ENCODE measurements at places on chromosomes 3 and 15. TPM values are rescaled to one million over a fixed set of nuclear protein-coding genes. Genes with fewer than 3 reads are reported as not detected.

AP3B2 gene
- 0.17 TPM for total RNA-seq

DNA sequence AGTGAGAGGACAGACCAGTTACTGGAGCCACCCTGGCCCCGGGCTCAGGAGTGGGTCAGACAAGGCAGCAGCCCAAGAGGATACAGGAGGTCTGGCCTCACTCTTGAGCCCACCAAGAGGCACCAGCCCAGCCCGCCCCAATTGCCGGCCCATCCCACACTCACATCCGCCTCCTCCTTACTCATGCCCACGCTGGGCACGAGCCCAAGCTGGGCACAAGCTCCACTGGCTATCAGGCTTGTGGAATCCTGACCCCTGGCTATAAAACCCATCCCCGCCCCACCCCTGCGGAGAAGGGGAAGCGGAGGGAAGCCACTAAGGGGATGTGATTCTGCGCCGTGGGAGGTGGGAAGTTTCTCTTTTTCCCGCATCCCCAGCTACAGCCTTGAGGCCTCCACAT is 25.9 kb downstream of the ADCY5 start:
- DNase-seq = no peak

CD200 gene
- total RNA-seq = 0.17 TPM

DNA sequence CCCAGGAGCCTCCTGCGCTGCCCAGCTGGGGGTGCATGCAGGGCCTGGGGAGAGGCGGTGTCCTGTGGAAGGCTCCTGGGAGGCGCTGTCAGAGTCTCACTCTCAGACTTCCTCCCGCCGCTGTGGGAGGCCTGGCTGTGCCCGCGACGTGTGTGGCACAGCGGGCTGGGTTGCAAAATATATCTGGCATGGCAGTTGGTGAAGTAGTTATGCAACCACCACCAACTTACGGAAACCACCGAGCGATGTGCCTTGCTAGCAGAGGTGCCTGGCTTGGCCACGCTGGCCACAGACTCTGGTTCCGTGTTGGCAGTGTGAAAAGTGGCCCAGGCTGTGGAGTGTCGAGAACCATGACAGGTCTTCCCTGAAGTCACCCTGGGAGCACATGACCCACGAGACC is 30.6 kb upstream of the GATA2 start:
- no peak for DNase-seq

CHRNA5 gene
- total RNA-seq = under 0.01 TPM

DNA sequence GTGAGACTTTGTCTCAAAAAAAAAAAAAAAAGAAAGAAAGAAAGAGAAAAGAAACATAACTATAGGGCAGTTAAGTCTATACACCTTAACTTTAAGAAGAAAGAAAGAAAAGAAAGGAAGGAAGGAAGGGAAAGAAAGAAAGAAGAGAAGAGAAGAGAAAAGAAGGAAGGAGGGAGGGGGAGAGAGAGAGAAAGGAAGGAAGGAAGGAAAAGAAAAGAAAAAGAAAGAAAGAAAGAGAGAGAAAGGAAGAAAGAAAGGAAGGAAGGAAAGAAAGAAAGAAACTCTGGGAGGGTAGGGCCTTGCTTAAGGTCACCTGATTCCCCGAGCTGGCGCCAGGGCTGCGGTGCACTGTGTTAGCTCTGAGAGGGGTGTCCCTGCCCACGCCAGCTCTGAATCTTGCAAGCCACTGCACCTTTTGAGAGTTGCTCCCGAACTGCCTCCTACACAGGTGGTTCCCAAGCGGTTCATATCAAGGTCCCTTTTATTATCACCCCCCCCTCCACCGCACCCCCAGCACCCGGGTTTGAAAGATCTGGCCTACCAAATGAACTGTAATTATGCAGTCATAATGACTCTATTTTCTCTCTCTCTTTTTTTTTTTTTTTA is 39.2 kb upstream of the VPS8 start:
- no peak for DNase-seq

All from fibroblast of lung (primary cell).